ENCODE measurements at places on chromosomes 5 and 9.

- DNase-seq = no peak
These were observed 30.2 kb upstream of the CCNG1 start for GRCh38 chr5:163407034-163407655.

DNA sequence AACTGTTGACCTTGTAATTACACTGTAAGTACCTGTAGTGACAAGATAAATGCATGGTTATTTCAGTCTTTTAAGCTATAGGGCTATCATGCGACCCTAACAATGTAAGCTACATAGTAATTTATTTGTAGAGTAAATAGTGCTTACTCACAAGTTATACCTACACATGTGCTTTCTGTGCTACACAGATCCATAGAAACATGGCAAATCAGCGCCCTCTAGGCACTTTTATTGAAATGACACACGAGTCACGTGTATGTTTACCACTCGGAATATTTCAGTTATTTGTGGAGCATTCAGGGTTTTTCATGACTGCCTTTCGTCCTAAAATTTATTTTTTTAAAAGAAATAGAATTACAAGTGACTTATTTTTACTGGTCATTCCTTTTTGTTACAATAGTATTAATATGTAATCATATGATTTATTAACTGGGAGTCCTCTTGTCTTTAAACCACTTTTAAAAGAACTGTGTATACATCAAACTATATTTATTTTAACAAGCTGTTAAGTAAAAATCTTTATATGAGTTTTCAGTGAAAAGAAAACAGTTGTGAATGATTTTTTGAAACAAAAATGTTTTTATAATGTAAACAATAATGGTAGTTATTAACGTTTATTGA is 1242.3 kb upstream of the WWC1 start:
- no peak for DNase-seq

DNA sequence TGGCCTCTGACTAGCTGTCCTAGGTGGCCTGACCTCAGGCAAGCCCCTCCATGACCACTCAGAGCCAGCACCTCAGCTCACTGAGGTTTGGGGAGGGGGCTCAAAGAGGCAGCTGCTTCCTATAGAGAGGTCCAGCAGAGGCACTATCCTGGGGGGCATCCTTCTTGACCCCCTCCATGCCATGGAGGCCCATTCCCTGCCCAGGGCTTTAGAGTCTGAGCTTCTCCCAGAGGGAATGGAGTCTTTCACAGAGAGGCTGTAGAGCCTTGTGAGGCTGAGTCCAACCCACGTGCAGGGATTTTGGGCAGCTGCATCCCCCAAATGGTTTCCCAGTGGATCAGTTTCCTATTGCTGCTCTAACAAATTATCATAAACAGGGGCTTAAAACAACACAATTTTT is 16.9 kb downstream of the IRF1 start:
- DNase-seq = no peak

GRCh38 chr5:132227485-132228240 is at the start of gene P4HA2:
P4HA2 (minus strand) TSS chr5:132227853; CDS start chr5:132218626, 9,227 bp downstream.
- peak; percentile 4 for DNase-seq

DNA sequence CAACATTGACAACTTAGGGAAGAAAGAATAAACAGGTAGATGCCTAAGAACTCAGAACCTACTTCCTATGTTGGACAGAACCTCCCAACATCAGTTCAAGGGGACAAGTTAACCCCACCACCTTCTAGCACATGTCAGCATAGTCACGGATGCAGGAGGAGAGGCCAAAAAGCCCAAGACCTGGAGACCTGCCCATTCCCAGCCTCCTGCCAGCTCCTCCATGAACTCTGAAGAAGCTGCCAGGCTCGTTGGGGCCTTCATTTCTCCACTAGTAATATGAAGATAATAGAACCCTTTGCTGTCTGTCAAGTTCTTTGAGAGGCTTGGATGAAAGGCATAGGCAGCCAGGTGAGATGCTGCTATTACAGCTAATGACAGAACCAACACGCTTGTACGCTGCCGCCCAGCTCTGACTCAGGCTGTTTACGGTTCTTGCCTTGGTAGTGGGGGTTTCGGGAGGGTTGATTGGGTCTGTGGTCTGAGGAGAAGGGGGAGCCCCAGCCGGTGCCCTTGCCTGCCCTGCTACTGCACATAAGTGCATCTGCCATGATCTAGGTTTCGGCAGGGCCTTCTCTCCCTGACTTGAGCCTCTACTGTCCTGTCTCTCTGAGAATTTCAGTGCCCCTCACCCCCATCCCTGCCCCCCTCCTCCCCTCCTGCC is 82.2 kb downstream of the NRG2 start:
- DNase-seq = no peak

GRCh38 chr9:14530366-14530765 is 162.9 kb downstream of the ZDHHC21 start:
- DNase-seq = no peak

DNA sequence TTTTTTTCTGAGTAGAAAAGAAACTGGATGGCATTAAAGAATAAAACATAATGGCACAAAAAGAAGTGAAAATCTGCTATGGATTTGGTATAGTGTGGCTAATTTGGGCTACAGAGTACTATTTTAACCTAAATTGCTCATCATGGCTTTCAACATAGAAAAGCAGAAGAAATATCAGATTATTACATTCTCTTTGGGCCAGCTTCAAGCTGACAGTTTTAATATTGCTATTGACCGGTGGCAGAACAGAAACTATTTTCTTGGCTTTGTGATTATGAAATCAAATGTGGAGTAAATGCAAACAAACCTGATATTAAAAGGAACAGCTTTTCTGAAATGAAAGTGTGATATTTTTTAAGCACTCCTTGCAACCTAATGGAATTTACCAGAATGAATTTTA is 301.5 kb downstream of the EPB41L4A start:
- no peak for DNase-seq

DNA sequence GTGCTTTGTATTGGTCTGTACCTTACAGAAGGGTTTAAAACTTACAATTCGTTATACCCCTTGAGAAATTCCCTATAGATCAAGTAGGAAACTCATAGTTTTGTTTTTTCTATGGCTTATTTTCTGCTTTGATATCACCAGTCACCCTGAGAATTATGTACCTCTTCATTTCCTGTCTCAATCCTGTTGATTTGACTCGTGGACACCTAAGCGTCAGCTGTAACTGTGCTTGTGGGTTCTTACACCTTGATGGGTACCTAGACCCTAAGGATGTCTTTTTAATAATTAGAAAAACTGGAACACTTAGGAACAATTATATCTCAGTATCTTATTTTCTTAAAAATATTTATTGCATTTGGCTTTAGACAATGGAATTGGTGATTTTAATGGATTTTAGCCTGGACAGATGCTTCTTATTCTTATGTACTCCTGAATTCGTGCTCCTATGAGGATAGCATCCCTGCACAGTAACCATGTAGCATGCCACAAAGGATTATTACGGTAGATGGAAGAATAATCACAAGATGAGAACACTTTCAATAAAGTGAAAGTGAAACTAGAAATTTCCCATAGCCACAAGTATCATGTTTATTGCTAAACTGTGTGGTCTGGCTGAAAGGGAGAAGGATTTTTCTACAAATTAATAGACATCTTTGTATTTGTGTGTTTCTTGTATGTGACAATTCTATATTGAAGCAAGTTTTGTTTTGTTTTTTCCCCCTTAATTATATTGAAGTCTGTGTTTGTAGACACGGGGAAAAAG is 1920.3 kb upstream of the WWC1 start:
- no peak for DNase-seq

- DNase-seq = no peak
These were observed 89.9 kb upstream of the PTCH1 start for GRCh38 chr9:95606489-95607350.

DNA sequence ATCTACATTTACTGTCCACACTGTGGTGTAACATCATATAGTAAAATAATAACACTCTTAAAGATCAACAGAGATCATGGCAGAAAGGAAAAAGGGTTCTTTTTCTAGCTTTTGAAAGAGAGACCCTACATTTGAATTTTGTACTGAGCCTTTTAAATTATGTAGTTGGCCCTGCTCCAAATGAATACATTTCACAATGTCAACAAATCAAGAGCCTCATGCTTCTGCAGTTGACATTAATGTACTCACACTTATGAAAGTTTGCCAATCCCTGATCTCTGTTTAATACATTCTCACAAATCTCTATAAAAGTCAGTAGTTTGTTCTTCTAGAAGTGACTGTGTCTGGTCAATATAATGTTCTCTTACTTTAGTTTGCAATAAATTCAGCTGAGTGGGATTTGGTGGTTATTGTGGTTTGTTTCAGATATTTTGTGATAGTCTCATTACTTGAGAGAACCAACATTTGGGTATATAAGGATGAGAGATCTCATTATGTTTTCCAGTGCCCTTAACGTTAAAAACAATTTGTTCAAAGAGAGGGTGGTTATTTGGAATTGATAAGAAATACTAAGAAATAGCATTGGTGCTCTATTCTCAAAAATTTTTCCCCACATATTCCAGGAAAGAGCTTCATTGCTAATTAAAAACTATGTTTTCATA is 277.8 kb upstream of the FTMT start:
- no peak for DNase-seq

GRCh38 chr9:135563039-135563476 is 1.5 kb downstream of the PAEP start:
- DNase-seq = no peak

DNA sequence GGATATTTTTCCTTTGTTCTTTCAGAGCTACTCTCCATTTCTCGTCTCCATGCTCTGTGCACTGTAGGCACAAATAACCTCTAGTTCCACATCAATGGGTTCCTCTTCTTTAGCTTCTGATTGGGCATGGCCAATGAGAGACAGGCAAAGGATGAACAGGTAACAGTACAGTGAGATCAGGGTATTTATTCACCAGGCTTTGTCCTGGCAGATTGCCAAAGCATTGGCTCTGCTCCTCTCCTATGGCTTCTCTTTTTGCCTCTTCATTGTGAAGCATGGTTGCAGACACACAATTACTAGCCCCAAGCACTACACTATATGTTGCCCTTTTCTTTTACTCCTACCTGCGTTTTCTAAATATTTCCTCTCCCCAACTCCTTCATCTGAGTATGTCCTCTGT is 215.1 kb upstream of the ARRDC3 start:
- DNase-seq = no peak

DNA sequence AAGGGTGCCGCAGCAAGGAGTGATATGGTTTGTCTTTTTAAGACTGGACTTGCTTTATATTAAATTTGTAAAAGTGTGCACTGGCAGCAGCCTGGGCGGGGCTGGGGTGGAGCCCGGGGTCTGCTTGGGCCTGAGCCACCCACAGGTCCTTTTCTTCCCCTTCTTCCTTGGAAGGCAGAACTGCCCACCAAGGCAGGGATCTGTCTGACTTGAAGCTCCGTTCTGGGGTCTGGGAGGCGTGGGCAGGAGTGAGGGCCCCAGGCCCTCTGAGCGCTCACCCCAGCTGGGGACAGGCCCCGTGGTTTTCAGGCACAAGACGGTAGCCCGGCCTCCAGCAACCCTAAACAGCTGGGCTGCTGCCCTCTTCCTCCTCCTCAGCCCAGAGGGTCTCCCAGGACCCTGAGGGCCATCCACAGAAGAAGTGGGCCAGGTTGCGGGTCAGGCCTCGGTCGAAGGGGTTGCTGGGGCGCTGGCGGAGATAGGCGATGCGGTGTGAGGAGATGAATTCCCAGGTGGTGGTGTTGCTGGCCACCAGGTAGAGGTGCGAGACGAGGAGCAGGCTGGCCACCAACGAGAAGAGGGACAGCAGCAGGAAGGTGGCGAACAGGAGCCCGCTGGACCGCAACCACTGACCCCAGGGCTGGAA is 3.0 kb downstream of the ZDHHC12 start:
- no peak for DNase-seq

GRCh38 chr5:50623666-50624065 is 42.8 kb upstream of the PARP8 start:
- no peak for DNase-seq

GRCh38 chr5:96297867-96298266 is 135.2 kb downstream of the PCSK1 start:
- DNase-seq = no peak

DNA sequence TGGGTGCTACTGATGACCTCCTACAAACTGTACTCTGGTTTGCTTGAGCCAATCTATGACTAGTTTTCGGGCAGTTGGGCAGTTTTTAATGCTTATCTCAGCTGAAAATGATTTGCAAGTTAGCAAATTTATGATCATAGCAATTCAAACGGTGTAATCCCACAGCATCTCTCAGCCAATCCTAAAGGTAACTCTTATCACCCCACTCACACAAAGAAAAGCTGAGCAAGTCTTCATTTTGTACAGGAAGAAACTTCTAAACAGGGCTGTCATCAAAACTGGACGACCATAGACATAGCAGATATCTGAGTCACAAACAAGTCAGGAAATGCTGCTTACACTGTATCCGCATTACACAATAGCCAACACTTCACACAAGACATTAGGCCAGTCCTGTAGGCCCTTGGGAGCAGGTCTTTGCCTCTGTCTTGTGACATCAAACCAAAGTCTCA is 2.6 kb upstream of the ENC1 start:
- no peak for DNase-seq

DNA sequence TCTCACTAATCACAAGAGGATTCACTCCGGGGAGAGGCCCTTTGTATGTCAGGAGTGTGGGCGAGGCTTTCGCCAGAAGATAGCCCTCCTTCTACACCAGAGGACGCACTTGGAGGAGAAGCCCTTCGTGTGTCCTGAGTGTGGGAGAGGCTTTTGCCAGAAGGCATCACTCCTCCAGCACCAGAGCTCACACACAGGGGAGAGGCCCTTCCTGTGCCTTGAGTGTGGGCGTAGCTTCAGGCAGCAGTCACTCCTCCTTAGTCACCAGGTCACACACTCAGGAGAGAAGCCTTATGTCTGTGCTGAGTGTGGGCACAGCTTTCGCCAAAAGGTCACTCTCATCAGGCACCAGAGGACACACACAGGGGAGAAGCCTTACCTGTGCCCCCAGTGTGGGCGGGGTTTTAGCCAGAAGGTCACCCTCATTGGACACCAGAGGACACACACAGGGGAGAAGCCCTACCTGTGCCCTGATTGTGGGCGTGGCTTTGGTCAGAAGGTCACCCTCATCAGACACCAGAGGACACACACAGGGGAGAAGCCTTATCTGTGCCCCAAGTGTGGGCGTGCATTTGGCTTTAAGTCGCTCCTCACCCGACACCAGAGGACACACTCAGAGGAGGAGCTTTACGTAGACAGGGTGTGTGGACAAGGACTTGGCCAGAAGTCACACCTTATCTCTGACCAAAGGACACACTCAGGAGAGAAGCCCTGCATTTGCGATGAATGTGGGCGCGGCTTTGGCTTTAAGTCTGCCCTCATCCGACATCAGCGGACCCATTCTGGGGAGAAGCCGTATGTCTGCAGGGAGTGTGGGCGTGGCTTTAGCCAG is 27.8 kb downstream of the NUTM2F start:
- no peak for DNase-seq
